Posterior cingulate gyrus (tissue), 11 donors: ENCODE measurements at places on chromosomes 4 and X.

DNA sequence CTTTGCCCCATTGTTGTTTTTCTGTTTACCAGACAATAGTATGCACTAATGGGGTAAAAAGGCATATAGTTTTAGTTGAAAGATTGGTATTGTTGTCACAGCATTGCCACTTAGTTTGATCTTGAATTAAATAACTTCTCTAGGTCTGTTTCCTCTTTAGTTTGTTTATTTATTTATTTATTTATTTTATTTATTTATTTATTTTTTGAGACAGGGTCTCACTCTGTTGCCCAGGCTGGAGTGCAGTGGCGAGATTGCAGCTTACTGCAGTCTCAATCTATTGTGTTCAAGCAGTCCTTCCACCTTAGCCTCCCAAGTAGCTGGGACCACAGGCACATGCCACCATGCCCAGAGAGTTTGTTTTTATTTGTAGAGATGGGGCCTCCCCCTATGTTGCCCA lies 138.6 kb downstream of the KDM6A start:
- no peak for DNase-seq

DNA sequence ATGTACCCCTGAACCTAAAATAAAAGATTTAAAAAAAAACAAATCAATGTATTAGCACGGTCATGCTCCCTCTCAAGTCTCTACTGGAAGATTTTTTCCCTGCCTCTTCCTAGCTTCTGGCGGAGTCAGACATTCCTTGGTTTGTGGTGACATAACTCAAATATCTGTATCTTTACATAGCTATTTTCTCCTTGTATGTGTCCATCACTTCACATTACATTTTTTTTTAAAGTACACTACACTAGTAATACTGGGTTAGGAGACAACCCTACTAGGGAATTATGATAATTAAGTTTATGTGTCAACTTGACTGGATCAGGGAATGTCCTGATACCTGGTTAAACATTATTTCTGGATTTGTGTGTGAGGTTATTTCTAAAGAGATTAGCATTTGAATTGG lies 1197.9 kb downstream of the TECRL start:
- DNase-seq: no peak

DNA sequence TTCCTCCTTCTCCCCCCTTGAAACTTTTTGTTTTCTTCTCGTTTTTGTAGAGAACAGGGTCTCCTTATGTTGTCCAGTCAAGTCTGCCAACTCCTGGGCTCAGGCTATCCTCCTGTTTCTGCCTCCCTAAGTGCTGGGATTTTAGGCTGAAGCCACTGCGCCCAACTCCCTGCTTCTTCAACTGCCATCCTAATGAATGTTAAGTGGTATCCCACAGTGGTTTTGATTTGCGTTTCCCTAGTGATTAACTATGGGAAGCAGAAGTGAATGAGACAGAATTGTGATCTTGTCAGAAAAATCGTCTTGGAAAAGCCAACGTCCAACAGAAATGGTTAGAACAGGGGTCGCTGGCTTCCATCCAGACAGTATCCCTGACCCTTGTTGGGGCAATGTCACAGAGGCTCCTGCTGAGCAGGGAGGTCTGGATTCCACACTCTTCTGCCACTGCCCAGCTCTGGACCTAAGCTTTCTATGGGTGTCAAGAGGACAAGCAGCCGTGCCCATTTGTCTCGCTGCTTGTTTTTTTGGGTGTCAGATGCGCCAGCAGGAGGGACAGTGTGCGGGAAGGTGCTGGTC lies 869 bp upstream of the ADD1 start:
- DNase-seq: no peak

- peak; percentile 19 for DNase-seq
Measured at GRCh38 chrX:49915361-49916222, 6.8 kb upstream of the CLCN5 start.

DNA sequence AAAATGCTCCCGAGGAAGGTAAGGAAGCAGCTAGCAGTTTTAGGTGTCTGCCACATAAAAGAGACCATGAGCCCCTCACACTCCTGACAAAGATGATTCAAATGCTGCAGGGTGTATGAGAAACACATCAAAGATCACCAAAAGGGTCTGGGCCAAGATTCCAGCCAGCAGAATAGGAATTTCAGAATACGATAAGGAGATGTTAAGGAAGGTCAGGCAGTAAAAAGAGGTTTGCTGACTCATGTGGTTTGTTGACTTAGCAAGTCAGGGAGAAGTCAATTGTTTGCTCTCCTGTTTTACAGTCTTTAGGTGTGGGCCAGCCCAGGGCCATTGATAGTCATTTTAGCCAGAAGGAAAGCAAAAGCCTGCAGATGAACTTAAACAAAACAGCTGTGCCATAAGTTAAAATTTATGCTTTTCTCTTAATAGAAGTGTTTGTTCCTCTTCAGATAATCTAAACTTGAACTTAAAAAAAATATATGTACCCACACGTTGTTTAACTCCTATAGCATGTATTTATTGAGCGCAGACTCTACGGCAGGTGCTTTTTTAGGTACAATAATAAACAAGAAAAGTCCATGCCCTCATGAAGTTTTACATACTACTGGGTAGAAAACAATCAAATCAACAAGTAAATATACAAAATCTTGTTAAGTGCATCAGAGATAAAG lies 115.6 kb downstream of the CAMK2D start:
- DNase-seq: no peak

- DNase-seq: no peak
Measured at GRCh38 chrX:11722304-11722703, 35.7 kb upstream of the MSL3 start.

GRCh38 chrX:50100188-50100587 lies 100.6 kb downstream of the AKAP4 start:
- DNase-seq: no peak

DNA sequence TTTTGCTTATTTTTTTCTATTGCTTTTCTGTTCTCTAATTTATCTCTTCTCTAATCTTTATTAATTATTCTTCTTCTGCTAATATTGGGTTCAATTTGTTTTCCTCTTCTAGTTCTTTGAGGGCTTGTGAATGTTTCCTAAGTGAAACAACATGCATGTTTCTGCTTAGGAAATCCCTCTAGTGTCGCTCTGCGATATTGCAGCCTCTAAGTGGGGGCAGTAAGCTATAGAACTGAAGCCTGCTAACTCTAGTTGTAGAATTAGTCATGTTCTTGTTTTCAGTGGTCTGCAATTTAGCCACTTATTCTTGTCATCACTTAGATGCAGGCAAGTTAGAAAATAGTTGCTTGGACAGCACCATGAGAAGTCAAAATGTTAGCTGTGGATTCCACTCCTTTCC lies 222.6 kb downstream of the SPIN4 start:
- peak; percentile 42 for DNase-seq

GRCh38 chrX:1106478-1107210 lies 105.8 kb downstream of the CRLF2 start:
- no peak for DNase-seq

GRCh38 chr4:101621120-101621519 lies 169.4 kb upstream of the BANK1 start:
- no peak for DNase-seq

- no peak for DNase-seq
Measured at GRCh38 chrX:106933538-106933961, 13.3 kb downstream of the CLDN2 start.

- DNase-seq: no peak
Measured at GRCh38 chr4:97353876-97354275, 789.4 kb downstream of the STPG2 start.

DNA sequence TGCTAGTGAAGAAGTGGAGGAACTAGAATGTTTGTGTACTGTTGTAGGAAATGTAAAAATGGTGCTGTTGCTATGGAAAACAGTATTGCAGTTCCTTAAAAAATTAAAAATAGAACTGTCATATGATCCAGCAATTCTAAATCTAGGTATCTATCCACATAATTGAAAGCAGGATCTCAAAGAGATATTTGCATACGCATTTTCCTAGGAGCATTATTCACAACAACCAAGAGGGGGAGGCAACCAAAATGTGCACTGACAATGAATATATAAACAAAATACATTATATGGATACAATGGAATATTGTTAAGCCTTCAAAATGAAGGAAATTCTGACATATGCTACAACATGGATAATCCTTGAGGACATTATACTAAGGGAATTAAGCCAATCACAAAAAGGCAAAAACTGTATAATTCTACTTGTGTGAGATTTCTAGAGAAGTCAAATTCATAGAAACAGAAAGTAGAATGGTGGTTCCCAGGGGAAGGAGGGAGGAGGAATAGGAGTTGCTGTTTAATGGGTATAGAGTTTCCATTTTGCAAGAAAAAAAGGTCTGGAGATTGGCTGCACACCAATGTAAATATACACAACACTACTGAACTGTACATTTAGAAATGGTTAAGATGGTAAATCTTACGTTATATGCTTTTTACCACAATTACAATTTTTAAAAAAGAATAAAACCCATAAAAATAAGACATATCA lies 35.6 kb upstream of the KCNE5 start:
- DNase-seq: no peak

GRCh38 chr4:121192013-121192412 lies 27.9 kb upstream of the TNIP3 start:
- DNase-seq: no peak

- DNase-seq: no peak
Measured at GRCh38 chr4:139872274-139872673, 206.7 kb downstream of the MGST2 start.

- DNase-seq: no peak
Measured at GRCh38 chr4:43485196-43485595, 592.7 kb downstream of the GRXCR1 start.

GRCh38 chrX:41870719-41871151 lies 52.6 kb downstream of the CASK start:
- no peak for DNase-seq
